ENCODE measurements at places on chromosomes 1 and 21. TPM values are rescaled to one million over a fixed set of nuclear protein-coding genes. Genes with fewer than 3 reads are reported as not detected.

Gene SNIP1
- 8.5 TPM for total RNA-seq

Gene ETNK2
- 96.3 TPM for total RNA-seq

Gene WNT9A
- total RNA-seq, result 1.9 TPM

Gene CELA3B
- not detected for total RNA-seq

Gene RHOU
- total RNA-seq, result 0.43 TPM

Measured in tracheal epithelial cell (primary cell).